PC-9 (cell line): ENCODE measurements at places on chromosomes 5 and 9. TPM values are rescaled to one million over a fixed set of nuclear protein-coding genes. Genes with fewer than 3 reads are reported as not detected.

PCDHB15 gene
- total RNA-seq, result not detected in 2 replicates

MEIKIN gene
- total RNA-seq, result not detected in 2 replicates

PCDHA2 gene
- total RNA-seq, result not detected in 2 replicates

PCDHGA12 gene
- not detected in 2 replicates for total RNA-seq

TOR4A gene
- 48.9 and 59.9 TPM in 2 replicates for total RNA-seq

DNA sequence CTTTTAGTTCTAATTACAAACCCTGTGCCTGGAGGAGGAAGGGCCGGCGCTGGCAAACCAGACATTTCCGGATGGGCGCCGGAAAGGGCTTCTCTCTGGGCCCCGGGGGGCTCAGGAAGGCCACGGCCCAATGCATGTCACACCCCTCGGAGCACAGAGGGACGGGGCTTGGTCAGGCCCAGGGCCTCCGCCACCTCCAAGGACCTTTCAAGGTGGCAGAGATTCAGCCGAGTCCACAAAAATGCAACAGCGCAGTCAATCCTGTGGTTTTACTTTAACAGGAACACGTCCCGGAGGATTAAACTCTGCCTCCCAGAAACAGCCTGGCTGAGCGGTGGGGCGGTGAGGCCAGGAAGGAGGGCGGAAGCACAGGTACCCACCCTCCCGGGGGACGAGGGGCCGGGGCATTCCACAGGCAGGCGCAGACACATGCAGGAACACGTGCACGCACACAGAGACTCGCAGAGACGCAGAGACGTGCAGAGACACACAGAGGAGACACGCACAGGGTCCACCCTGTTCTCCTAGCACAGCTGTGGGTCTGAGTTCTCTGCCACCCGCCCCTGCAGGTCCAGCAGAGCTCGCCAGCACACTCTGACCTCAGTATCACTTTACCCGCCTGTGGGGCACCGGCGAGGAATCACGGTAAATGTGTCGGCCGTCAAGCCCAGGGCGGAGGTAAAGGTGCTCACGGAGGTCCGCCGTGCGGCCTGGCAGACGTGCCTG, 23.0 kb downstream of the SLC9A3 start:
- H3K4me1 ChIP-seq, result no peaks in the 10 kb centered on the region
- H3K27me3 ChIP-seq, result peaks cover 89% of the 10 kb centered on the region
- H3K27ac ChIP-seq, result no peak overlapping the region
- no peaks in the 10 kb centered on the region for H3K36me3 ChIP-seq
- DNase-seq, result no peak

- no peaks in the 10 kb centered on the region for H3K4me1 ChIP-seq
- H3K4me3 ChIP-seq, result no peak overlapping the region
- no peaks in the 10 kb centered on the region for H3K36me3 ChIP-seq
- H3K27ac ChIP-seq, result no peak overlapping the region
These were observed 133.2 kb upstream of the PANK3 start for GRCh38 chr5:168712280-168712924.

DNA sequence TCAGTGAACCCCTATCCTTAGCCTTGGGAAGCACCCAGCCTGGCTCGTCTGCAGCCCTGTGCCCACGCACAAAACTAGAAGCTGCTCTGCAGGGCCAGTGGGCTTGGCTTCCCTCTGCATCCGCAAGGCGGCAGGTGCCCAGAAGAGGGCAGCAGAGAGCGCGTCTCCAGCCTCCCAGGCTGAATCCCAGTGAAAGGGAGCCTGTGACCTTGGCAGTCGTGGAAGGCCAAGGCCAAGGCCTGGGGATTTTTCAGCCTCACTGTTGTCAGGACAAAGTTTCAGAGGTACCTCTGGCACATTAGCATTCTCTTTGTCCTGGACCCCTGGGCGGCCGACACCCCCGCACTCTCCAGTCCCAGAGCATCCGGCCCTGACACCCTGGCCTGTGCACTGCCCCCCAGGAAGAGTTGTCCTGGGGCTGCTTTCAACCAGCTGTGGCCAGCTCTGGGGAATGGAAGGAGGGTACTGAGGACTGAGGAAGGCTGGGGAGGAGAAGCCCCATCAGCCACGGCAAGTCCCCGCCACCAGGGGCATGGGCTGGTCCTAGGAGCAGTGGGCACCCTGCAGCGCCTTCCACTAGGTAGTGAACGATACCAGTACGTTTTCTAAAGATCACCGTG, 63.6 kb upstream of the IL17B start:
- H3K4me3 ChIP-seq, result no peak overlapping the region
- no peaks in the 10 kb centered on the region for H3K36me3 ChIP-seq
- no peak overlapping the region for H3K27ac ChIP-seq
- peak; percentile 91 for DNase-seq

DNA sequence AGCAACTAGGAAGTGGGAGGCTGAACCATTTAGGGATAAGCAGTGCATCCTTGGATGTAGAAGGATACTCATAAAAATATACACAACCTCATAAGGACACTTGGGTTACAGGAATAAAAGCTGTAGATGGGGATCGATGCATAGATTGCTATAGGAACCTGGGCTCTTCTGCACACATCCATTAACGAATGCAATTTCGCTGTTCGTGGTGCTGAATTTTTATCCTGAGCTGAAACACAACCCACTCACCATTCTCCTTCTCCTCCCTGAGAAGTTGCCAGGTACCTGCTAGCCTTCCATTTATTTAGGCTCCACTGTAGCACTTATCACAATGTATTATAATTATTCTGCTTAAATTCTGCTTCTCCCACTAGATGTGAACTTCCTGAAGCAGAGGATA, 320.6 kb upstream of the BRINP1 start:
- peaks cover 8% of the 10 kb centered on the region for H3K27me3 ChIP-seq
- DNase-seq, result no peak
- H3K36me3 ChIP-seq, result no peaks in the 10 kb centered on the region

GRCh38 chr5:165309446-165309845, 1804.0 kb downstream of the MAT2B start:
- H3K4me3 ChIP-seq, result no peak overlapping the region
- no peaks in the 10 kb centered on the region for H3K36me3 ChIP-seq
- no peaks in the 10 kb centered on the region for H3K4me1 ChIP-seq
- no peak for DNase-seq
- H3K27ac ChIP-seq, result no peak overlapping the region

DNA sequence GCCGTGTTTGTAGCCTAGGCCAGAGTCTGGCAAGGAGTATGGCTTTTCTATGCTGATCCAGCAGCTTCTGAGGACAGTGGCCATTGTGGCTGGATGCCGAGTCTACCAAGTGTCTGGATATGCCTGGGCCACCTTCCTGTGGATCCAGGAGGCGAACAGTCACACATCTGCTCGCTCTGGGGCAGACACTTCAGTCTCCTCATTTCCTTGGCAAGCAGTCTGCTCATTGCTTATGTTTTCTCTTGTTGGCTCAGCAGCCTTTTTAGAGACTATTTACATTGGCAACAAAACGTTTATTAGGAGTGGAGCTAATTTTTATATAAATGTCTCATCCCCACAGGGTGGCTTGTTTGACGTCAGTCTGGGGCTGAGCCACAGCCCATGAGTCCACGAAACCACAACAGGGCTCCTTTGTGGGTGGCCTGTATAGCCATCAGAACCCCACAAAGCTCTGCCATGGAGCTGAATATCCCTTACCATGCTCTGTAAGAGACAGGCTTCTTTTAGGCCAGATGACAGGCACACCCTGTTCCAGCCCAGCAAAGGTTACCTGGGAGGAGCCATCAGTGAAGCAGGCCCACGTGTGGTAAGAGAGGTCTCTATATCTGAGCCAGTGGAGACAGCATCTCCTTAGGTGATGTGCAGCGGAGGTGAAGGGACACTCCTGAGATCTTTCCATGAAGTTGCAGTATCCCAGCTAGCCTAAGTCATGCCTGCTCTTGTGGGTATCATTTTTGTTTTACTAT, 221.7 kb downstream of the DIRAS2 start:
- H3K4me1 ChIP-seq, result peaks cover 7% of the 10 kb centered on the region; the same call in 1 of the 2 replicates
- H3K27ac ChIP-seq, result no peak overlapping the region
- no peak for DNase-seq
- H3K27me3 ChIP-seq, result no peaks in the 10 kb centered on the region
- no peaks in the 10 kb centered on the region for H3K36me3 ChIP-seq
- H3K4me3 ChIP-seq, result no peak overlapping the region
